AG04449 (cell line): ENCODE measurements at places on chromosomes 3 and 15.

GRCh38 chr15:79922512-79923078 lies 25.8 kb upstream of the MTHFS start:
- no peak for DNase-seq

DNA sequence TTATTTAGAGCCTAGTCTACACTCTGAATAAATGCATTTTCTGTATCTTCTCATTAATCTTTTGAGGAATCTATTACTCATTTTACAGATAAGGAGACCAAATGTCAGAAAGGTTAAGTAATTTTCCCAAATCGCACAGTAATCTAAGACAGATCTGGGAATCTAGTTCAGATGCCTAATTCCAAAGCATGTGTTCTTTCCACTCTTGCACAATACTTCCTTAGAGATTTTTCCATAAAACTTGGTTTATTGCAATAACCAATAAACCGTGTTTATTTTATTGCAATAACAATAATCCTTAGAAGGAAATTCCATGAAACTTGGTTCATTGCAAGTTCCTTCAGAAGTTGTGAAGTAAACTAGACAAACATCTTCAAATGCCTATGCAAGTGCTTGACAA lies 17.4 kb upstream of the COL8A1 start:
- DNase-seq = no peak

DNA sequence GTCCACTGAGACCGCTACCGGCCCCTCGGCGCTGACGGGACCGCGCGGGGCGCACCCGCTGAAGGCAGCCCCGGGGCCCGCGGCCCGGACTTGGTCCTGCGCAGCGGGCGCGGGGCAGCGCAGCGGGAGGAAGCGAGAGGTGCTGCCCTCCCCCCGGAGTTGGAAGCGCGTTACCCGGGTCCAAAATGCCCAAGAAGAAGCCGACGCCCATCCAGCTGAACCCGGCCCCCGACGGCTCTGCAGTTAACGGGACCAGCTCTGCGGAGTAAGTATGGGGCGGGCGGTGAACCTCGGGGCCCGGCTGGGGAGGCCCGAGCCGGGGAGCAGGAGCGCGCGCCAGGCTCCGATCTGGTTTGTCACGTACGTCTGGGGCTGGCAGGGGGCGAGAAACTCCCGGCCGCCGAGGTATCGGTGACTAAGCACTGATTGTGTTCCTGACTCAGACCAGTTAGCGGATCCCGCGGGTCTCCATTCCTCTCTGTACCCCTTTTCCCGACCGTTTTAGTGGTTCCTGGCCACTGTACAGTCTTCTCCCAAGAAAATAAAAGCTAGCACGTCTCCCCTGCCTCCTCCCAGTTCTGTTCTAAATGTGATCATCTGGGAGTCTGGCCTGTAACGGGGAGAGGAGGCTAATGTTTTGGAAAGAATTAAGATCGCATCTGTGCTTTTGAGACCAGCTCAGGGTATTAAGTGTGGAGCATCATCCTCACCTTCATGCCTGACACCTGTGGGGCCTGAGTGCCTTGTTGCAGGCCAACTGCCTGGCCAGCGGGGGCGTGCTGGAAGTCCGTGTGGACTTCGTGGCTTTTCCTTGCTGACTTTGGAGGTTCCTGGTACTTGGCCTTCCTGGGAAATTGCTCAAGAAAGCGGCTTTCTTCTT lies 691 bp downstream of the MAP2K1 start:
- DNase-seq = peak; percentile 16

DNA sequence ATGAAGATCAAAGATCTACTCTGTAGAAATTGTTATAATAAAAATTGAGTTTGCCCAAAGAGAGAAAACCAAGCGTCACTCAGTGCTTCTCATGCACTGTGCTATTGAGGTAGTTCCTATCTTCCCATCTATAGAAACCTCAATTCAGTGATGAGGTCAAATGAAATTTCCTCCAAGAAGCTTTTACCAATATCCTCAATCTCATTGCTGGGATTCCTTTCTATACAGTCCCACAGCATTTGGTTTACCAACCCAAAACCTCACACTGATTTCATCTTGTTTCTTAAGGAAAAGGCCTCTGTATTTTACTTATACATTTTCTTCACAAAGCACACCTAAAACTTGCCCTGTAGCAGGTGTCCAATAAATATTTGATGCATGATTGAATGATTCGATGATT lies 147.2 kb downstream of the ALCAM start:
- DNase-seq = peak; percentile 62

DNA sequence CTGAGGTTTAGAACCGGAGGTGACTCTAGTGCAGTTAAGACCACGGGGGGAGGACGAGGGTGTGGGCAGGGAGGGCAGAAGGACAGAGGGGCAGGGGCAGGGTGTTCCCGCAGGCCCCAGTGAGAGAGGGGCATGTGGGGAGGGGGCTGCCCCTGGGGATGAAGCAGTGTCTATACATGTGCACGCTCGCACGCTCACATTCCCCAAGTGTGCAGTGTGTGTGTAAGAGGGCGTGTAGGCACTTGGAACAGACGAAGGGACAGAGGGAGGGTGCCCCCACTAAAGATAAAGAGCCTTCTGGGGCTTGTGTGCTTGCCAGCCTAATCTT lies 69.5 kb upstream of the MEF2A start:
- no peak for DNase-seq

- no peak for DNase-seq
Measured at GRCh38 chr3:71127052-71127831, 456.3 kb downstream of the FOXP1 start.

DNA sequence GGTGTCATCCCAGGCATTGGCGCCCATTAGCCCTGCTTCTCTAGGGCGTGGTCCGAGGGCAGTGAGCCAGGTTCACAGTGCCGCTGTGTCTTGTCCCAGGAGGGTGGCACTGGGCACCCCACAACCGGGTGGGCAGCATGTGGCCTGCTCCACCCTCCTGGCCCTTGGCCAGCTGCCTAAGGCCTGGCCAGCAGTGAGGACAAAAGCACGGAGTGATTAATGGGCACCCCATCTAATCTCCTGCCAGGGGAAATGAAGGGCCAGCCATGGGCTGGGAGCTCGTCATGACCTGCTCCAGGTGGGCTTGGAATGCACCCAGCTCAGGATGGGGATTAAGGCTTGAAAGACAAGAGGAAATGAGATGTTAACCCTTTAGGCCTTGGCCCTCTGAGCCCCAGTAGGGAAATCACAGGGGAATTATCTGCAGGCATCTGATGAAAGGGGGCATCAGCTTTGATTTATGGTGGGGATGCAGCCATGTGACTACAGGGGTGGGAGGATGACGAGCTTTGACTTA lies 5.2 kb downstream of the THSD4 start:
- no peak for DNase-seq

- no peak for DNase-seq
Measured at GRCh38 chr3:174863488-174863887, 4.4 kb downstream of the NAALADL2 start.

GRCh38 chr3:98563661-98564281 lies 29.6 kb downstream of the CPOX start:
- peak; percentile 26 for DNase-seq

DNA sequence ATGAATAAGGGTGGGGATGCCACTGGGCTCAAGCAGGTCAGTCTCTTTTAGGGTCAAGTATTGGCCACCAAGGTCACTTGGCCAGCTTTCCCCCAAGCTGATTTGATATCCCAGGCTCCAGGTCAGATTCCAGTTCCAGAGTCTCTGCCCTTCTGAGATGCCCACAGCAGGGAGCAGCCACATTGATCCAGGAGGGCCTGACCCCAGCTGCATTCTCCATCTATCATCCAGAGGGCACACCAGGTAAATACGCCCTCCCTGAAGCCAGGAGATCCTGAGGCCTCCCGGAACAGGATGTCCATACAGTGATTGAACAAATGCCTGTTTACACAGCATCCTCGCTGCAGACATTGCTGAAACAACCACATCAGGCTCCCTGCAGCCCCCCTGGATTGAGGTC lies 264.6 kb upstream of the TLE3 start:
- no peak for DNase-seq

GRCh38 chr3:25895031-25895430 lies 105.1 kb downstream of the OXSM start:
- no peak for DNase-seq

DNA sequence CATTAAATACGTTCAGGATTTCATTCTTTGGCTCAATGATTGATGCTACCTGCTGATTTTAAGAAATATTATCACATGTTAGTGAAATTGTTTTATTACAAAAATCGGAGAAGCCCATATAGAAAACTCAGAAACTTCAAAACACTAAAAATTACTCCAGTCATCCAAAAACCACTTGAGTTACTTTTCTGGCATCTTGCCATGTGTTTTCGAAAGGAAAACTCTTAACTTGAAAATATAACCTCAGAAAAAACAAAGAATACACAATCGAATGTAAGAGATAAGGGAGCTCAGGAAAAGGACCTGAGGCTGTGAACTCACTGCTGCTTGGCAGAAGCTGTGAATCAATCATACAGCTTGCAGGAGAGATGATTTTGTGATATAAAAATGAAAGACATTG lies 151.3 kb upstream of the SLITRK3 start:
- no peak for DNase-seq

GRCh38 chr15:81292523-81293001 lies 31.4 kb downstream of the STARD5 start:
- DNase-seq = no peak

DNA sequence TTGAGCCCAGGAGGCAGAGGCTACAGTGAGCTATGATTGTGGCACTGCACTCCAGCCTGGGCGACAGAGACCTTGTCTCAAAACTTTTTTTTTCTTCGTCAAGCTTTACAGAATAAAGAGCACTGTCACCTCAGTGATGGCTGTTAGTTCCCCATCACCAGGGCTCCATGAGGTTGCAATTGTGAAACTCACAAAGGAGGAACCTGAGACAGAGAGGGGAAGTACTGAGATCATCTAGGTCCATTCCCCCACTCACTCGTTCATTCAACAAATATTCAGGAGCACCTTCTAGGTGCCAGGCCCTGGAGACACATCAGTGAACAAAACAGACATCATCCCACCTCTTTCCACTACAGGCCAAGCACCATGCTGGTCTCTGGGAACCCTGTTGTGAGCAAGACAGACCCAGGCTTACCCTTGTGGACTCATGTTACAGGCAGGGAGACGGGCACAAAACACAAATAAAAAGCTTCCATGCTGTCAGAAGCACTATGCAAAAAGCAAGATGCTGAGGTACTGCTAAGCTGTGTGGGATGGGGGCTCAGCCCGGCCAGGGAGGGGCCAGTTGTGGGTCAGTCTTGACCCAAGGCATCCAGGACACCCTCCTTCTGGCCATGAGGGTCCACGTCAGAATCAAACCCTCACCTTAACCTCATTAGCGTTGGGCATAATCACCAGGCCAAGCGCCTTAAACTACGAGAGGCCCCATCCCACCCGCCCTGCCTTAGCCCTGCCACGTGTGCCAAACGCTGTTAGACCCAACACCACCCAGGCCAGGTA lies 2.1 kb upstream of the RHO start:
- DNase-seq = no peak

DNA sequence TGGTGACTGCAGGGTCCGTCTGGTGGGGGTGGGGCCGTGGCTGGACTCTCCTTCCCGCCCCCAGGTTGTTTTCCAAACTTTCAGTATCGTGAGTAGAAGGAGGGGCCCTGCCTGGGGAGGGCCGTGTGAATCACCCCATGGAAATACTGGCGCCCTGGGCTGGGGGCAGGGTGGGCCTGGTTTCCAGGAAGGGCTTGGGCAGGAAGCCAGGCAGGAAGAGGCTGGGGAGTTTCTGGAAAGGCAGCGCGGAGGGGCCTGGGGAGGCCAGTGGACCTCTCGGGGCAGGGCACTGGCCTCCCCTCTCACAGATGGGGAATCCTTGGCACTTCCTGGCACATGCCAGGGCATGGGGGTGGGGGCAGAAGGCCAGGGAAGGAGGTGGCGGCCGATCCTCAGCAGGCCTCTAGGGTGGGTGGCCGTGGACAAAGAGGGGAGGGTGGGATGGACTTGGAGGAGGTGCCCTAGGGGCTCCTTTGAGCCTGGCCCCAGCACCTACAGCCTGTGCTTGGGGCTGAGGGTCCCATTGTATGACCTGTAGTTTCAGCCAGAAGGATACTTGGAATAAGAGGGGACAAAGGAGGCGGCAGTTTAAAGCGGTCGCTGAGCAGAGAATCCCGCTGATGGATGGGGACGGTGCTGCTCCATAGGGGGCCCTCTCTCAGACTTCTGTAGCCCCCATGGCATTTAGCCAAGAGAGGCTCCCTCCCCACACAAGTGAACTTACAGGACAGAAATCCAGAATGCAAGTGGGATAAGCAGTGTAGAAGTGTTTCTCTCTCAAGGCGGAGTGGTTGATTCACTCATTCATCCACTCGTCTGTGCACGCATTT lies 56.5 kb upstream of the GATA2 start:
- DNase-seq = peak; percentile 36

GRCh38 chr15:68775671-68776476 lies 44.8 kb downstream of the ANP32A start:
- DNase-seq = no peak

DNA sequence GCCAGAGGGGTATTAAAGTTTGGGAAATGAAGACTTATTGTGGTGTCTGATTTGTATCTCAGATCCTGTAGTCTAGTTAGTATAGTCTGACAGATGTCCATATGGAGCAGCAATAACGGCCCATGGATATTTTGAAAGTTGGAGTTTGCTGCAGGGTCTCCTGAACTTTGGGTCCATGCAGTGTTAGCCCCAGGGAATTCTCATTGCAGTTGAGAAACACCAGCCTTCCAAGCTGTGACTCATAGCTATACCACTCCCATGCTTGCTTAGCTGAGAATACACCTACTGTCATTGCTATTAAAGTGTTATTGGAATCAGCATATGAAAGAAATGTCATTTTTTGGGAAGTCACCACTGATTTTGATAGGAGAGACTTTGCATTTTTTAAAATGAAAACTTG lies 29.2 kb downstream of the TMOD2 start:
- no peak for DNase-seq

DNA sequence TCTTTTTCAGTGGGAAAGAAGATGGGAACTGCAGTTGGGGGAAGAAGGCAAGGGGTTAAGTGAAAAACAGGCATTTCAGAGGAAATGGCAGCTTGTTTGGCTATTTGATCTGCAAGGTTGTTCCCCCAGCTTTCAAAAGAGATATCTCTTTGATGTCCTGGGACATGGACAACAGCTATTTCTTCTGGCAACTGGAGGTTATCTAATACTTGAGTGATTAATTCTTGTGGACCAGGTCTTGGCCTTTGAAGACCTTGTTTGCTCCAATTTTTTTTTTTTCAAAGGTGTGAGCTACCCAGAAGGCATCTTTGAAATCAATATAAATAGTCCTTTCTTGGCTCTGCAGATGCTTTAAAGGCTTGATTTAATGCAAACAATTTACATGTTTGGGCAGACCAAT lies 51.5 kb downstream of the KATNBL1 start:
- no peak for DNase-seq

DNA sequence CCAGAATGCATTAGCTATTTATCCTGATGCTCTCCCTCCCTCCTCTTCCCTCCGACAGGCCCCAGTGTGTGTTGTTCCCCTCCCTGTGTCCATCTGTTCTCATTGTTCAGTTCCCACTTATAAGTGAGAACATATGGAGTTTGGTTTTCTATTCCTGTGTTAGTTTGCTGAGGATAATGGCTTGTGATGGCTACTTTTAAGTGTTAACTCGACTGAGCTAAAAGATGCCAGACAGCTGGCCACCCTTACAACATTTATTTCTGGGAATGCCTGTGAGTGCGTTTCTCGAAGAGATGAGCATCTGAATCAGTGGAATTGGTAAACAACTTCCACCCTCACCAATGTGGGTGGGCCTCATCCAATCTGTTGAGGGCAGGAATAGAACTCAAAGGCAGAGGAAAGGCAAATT lies 24.7 kb upstream of the TM2D3 start:
- DNase-seq = peak; percentile 34
